ENCODE measurements at places on chromosomes 7 and 10.

GRCh38 chr10:13485623-13486022, 43.2 kb downstream of the BEND7 start:
- no peak for DNase-seq

- no peak for DNase-seq
Observed at GRCh38 chr7:69928621-69929020, 330.3 kb downstream of the AUTS2 start.

DNA sequence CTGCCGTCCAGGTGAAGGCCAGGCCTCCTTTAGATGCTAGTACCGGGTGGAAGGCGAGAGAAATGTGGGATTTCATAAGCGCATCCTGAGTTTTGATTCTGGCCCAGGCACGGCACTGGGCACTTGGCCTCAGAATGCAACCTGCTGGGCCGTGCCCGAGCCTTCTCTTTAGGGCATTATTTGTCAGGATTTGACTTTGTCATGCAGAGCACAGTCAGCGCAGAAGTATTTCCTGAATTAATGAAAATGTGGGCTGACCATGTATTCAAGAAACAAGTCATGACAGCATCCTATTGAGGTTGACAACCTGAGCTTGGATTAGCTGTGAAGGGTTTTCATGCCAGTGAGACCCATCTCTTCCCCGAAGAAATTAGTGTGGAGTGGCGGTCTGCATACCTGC, 34.4 kb downstream of the RCC1L start:
- DNase-seq, result no peak

- no peak for DNase-seq
Observed at GRCh38 chr7:94261067-94261466, 133.6 kb upstream of the COL1A2 start.

GRCh38 chr10:67259319-67259929, 333.6 kb downstream of the LRRTM3 start:
- no peak for DNase-seq

GRCh38 chr10:7417103-7417623, 6.3 kb upstream of the SFMBT2 start:
- DNase-seq, result no peak

DNA sequence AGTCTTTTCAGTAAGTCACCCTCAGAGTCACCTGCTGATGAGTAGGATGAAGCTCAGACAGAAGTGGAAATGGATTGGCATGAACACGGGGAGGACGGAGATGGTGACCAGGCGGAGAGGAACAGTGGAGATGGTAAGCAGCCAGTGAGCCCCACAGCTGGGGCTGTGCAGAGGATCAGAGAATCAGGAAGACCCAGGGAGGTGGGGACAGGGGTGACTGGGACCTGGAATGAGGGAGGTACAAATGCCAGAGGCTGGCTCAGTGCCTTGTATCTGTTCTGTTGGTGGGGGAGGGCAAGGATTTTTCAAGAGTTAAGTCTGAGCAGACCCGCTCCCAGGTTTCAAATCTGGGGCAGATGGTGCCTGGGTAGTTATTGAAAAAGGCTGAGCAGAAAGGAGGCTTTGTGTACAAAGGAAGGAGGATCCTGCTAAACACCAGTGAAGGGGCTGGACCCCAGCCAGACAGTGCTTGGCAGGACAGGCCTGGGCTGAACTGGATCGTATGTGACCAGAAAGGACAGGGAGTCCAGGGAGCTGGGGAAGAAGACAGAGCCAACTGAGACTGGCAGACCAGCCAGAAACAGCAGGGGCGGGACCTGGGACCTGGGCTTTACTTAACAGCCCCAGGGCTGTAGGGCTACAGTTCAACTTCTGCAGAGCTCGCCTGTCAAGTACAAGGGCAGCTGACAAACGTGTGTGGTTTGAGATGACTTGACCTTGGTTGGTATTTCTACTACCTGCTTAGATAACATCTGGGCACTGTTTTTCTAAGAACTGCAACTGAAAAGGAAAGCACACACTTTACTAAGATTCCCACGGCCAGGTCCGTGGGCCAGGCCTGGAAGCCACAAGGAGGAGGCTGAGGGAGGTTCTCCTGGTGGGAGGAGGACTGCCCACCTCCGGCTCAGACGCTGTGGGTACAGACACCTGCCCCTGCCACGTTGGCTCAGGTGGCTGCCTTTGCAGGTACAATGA, 13.2 kb upstream of the FRMPD2 start:
- no peak for DNase-seq

DNA sequence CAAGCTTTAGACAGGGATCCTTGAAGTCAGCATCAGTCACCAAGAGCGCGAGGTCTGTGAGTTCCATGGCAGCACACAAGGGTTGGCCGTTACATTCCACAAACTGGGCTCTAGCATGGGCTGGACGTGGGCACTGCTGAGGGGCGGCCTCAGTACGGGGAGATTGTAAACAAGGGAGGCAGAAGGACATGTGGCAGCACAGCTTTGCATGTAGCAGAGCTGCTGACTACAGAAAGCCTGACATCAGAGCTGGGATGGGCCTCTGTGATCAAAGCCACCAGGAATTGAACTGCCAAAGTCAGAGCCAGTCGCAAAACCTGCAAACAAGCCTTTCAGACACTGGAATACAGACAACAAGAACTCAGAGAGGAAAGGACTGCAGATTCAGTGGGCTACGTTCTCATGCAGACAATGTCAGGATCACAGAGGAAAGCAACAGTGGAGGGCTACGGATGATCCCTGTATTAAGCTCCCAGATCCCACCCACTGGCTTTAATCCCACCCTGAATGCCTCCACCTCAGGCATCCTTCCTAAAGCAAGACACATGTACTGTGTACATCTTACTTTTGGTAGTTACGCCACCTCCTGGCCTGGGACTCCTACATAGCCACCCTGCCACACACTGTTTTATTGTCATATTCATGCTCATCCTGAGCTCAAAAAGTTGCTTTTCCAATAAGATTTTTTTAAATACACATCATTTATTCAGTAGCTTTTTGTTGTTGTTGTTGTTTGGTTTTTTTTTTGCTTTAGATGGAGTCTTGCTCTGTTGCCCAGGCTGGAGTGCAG, 291.1 kb upstream of the IMMP2L start:
- no peak for DNase-seq

- no peak for DNase-seq
Observed at GRCh38 chr7:93890464-93891068, at the start of gene TFPI2. Gene TFPI2, minus strand, starts transcription at chr7:93890753. Its CDS starts 75 bp downstream, at chr7:93890678.

- DNase-seq, result no peak
Observed at GRCh38 chr7:91875851-91876250, 4.7 kb downstream of the MTERF1 start.

GRCh38 chr7:19442016-19442785, 266.6 kb downstream of the POLR1F start:
- DNase-seq, result no peak

All from NCI-H526 treated with DMSO at 0.1 percent for 48 hours (cell line).